Activated naive CD4-positive, alpha-beta T cell treated with anti-CD3 and anti-CD28 coated beads, Interleukin-2, amount 10 ng/mL, durations not matched to agents 7 days and 5 days (primary cell): ENCODE measurements at places on chromosomes 4 and X.

DNA sequence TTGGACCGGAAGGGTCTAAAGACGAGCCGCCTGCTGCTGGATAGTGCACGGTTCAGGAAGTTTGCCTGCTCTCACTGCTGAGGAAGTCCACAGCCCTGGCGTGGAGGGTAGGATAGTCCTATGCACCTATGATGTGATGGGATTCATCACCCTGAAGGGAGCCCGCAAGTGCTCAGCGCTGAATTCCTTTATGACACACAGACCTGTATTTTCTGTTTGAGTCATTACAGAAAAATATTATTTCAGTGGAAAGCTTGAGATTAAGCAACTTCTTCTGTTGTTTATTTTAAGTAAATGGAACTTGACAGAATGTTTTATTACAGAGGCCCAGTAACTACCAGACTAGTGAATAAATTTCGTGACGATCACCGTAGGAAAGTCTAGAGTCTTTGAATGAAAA lies 123.2 kb downstream of the TRIML1 start:
- DNase-seq, result no peak

- DNase-seq, result no peak
These were observed 66.0 kb downstream of the REPS2 start for GRCh38 chrX:17012465-17012864.

DNA sequence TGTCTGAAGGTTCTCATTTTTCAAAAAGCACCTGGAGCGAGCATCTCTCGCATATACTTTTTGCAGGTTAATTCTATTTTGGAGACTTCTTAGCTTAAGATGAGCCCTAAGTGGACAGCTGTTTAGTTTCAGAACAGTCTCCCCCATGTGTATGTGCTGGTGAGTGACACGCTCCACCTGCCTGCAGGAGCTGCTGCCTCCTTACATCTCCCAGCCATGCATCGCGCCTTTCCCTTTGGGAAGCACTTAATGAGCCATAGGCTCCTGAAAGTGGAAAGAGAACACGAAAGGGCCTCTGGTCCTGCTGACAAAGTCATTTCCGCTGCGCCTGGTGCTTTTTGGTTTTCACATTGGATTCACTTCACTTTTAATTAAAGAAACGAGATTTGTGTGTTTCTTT lies 56.1 kb downstream of the TRIML2 start:
- no peak for DNase-seq

- no peak for DNase-seq
These were observed 1180.2 kb upstream of the ADGRL3 start for GRCh38 chr4:60019946-60020345.

- no peak for DNase-seq
These were observed 138.7 kb downstream of the CHRNA9 start for GRCh38 chr4:40473578-40474388.

- no peak for DNase-seq
These were observed 72.3 kb downstream of the SOX3 start for GRCh38 chrX:140432346-140433175.

DNA sequence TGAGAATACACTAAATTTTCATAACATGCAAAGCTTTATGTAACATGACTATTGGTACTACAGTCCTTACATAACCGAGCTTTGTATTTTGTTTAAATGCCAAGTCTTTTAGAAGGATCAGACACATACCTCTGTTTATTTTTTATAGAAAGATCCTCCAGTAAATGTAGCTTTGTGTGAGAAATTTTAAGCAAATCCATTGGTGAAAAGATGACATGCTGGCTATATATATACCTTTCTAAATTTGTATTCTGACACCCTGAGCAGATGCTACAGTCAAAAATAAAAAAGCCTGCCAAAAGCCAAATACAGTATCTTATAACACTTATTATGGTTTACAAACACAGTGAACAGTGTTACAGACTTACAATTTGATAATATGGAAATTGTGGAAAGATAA lies at the start of gene YIPF7:
YIPF7 (minus strand) TSS at position 201 of the 400 bp plus-strand sequence. CDS start 1,525 bp downstream, outside the sequence.
- no peak for DNase-seq

GRCh38 chrX:120029354-120029753 lies 48.1 kb downstream of the RHOXF2B start:
- no peak for DNase-seq

- DNase-seq, result no peak
These were observed 4.8 kb downstream of the TBC1D14 start for GRCh38 chr4:6914448-6914847.
